ENCODE measurements at places on chromosomes 6 and 20.
A peak's percentile ranks its signal among the peaks of the same experiment; 100 is the strongest.

DNA sequence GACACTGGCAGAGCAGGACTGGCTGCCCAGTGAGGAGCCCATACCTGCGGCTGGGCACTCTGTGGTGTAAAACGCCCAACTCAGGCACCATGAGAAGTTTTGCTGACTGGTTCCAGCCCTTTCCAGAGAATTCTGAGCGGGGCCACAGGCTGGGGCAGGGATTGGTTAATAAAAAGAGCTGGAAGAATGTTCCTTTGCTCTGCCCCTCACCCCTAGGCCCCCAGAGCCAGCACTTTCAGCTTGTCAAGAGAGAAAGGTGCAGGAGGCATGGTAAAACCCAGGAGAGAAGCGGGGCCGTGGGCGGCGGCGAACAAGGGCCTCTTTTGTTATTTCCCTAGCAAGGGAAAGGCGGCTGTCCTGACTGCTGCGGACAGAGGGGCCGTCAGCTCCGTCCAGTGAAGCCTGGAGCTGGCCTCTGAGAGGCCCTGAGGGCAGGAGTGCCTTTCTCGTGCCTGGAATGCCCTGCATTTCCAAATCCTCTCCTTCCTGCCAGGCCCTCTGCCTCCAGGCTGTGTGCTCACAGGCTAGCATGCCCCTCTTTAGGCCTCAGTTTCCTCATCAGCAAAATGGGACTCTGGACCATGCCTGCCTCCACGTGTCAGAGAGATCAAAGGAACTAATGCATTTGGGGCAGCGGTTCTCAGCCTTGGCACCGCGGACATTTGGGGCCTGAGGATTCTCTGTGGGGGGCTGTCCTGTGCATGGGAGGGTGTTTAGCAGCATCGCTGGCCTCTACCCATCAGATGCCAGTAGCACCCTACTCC lies 12.9 kb downstream of the SLC13A3 start:
- no peak for DNase-seq

DNA sequence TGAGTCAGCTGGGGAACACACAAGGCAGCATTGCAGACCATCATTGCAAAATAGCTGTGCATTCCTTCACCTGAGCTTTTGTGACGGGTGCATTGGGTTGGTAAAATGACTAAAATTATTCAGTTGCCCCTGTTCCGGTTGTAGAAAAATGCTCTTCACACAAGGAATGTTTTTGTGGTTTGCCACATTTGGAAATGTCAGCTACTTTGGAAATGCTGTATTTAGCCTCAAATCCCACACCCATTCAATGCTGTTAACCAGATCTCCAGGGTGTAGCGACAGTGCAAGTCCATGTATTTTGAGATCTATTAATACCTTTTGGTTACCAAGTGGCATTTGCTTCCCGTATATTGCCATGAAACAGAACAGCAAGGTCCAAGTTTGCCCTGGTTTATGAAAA lies 201.2 kb downstream of the FOXA2 start:
- DNase-seq = no peak

- DNase-seq = no peak
Measured at GRCh38 chr20:54063992-54064676, 6.3 kb downstream of the BCAS1 start.

- no peak for DNase-seq
Measured at GRCh38 chr20:56091628-56092234, 86.4 kb upstream of the CBLN4 start.

GRCh38 chr6:26223650-26224546 lies 136.7 kb downstream of the HFE start:
- peak; percentile 92 for DNase-seq

Measured in left lung (tissue), 14 donors.